Ammon's horn (tissue), 1 donor: ENCODE measurements at places on chromosomes 12 and 14.

GRCh38 chr12:123085730-123086487 lies 65.0 kb downstream of the PITPNM2 start:
- no peak for DNase-seq

DNA sequence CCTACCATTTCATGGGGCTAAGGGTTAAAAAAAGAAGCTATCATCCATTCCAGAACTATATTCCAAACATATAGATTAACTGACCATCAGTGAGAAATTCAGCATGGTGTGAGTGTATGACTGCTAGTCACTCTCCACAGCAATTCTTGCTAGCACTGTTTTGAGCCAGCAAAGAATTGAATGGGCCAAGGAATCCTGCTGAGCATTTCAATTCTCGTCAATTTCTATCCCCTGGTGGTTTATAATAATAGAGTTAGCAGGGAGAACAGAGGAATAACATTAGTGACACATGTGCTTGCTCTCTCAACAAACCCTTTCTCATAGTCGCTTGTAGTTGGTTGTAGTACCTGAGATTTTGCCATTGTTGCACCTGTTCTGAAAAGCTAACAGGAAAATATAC lies 7.2 kb downstream of the MBIP start:
- no peak for DNase-seq

GRCh38 chr12:120439646-120440247 lies 1.8 kb downstream of the COX6A1 start:
- DNase-seq: peak; percentile 56

DNA sequence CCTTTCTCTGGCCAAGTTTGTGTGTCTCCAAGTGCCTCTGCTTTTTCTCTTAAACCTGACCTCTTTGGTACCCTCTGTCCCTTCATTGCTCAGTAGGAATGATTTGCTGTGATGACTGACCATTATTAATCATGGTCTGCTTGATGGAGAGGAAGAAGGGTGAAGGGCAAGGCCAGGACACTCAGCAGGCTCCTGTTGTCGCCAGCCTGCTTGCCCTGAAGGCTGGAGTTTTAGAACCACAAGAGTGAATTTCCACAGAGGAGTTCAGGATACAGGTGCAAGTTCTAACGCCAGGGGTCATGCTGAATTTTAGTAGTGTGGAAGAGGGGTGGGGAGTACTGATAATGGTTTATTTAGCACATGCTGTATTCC lies 2.8 kb upstream of the ITGA5 start:
- no peak for DNase-seq

GRCh38 chr14:105069871-105070759 lies 4.9 kb upstream of the GPR132 start:
- DNase-seq: peak; percentile 60

GRCh38 chr12:1127021-1127420 lies 136.0 kb downstream of the ERC1 start:
- DNase-seq: no peak
